Breast epithelium (tissue), 4 donors: ENCODE measurements at places on chromosomes 12 and 14. TPM values are rescaled to one million over a fixed set of nuclear protein-coding genes. Genes with fewer than 3 reads are reported as not detected.

GRCh38 chr12:47366157-47366556, 286.4 kb upstream of the AMIGO2 start:
- no peak for DNase-seq

The CLEC4C gene
- not detected for total RNA-seq

DNA sequence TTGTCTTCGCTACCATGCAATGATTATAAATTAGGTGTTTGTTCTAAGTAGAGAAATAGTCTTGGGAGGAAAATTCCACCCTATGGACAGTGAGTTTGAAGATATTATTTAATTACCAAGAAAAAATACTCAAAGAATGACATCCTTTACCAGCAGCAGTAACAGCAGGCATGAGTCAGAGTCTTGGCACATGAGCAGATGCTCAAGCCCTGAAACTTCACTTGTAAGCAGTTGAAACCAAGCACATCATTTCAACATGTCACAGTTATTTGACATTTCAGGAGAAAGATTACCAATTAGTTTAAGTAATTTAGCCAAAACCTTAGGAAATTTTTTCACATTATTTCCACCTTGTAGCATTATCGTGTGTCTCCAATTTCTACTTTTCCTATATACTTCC, 99.2 kb downstream of the C12orf50 start:
- DNase-seq = no peak

DNA sequence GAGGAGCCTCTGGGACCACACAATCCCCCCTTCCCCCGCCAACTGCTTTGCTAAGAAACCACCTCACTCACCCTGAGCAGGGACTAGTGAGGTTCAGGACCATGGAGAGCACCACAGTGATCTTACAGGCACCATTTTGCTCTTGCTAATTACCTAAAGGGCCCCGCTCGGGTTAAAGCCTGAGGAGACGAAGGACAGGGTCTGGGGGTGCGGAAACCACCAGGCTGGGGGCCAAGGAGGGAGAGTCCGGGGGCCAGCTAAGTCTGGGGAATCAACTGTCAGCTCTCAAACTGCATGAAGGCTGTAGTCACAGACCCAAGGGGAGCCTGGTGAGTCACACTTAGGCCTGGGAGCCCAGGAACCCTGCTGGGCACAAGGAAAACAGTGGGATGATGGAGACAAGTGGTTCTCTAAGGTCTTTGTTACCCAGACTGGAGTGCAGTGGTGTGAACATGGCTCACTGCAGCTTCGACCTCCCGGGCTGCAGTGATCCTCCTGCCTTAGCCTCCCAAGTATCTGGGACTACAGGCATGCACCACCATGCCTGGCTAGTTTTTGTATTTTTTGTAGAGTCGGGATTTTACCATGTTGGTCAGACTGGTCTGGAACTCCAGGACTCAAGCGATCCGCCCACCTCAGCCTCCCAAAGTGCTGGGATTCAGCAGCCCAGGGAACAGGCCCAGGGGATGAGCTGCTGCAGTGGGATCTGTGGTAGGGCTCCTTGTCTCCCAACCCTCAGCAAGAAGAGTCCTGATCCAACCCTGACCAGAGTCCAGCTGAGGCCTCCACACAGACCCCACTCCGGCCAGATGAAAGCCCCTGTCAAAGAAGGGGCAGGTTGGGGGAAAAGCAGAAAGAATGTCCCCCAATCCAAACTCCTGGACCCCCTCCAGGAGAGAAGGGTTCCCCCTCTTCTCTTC, 98.8 kb downstream of the CALM1 start:
- DNase-seq = peak; percentile 20
